A549 (cell line): ENCODE measurements at places on chromosomes 7 and 10.
A peak's percentile ranks its signal among the peaks of the same experiment; 100 is the strongest.

GRCh38 chr10:17062009-17062408, 67.6 kb downstream of the CUBN start:
- peak; percentile 7 for DNase-seq

- DNase-seq: peak; percentile 84
Measured at GRCh38 chr7:636396-636795, 90.1 kb upstream of the DNAAF5 start.

DNA sequence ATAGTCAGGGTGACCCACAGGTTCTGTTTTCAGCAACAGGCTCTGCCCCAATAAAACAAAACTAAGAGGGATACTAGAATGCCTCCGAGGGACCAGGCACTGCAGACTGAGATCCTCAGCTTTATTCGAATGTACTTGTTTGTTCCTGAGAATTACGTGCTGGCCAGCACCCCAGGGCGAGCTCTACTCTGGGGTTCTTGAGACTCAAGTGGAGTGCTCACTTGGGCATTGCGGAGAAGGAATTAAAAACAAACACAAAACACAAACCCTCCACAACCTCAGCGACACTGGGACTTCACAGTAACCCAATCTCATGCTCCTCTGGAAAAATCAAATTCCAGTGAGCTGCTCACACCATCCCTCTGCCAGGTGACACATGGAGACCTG, 250.7 kb downstream of the TNS3 start:
- no peak for DNase-seq

DNA sequence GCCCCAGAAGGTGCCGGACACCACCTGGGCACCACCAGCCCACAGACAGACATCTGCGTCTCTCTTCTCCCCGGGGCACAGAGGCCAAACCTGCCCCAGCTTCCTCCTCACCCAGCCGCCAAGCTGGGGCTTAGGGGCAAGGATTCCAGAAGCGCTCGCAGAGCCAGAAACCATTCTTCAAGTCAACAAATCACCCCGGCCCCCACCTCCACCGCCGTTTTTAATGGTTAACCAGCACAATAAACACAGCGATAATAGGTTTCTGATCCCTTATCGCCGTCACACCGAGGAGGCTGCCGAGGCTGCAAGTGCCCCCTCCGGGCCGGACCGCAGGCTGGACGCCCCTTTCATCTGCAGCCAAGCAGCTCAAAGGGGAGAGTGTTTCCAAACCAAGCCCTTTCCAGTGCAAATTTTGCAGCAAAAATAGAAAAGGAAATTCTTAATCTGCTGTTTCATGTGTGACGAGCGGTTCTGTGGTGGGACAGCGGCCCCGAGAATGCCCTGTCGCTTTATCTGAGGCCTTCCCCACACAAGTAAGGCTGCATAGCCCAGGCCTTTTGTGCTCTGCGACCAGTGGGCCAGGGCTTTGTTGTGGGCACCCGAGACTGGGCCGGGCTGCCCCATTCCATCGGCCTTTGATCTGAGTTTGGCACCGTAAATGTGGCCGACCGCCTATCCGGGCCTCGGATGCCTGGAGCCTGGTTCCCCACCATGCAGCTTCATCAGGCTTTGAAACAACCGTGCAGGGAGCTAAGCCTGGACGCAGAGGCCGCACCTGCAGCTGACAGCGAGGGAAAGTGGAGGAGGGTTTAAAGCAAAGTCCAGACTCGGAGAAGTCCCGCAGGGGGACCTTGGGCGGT, 83.2 kb downstream of the FOXL3 start:
- DNase-seq: no peak

GRCh38 chr7:94823947-94824346, 83.4 kb upstream of the PPP1R9A start:
- DNase-seq: peak; percentile 63

- DNase-seq: no peak
Measured at GRCh38 chr10:103123282-103124024, 69.6 kb downstream of the NT5C2 start.

DNA sequence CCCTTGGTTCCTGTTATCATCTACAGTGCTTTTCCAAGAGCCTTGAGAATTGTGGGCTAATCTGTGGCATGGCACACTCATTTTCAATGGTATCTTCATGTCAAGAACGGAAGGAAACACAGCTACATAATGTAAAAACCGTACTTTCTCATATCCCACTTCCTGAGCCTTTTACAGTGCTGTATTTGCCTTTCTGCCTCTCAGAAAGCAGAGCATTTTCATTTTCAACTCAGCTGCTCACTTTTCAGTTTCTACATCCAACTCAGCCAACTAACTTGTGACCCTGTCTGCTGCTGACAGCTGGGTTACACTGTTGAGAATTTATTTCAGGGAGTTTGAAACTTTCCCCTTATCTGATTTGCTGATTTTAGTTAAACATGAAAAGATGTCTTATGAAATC, 875.8 kb upstream of the KCND2 start:
- DNase-seq: no peak

DNA sequence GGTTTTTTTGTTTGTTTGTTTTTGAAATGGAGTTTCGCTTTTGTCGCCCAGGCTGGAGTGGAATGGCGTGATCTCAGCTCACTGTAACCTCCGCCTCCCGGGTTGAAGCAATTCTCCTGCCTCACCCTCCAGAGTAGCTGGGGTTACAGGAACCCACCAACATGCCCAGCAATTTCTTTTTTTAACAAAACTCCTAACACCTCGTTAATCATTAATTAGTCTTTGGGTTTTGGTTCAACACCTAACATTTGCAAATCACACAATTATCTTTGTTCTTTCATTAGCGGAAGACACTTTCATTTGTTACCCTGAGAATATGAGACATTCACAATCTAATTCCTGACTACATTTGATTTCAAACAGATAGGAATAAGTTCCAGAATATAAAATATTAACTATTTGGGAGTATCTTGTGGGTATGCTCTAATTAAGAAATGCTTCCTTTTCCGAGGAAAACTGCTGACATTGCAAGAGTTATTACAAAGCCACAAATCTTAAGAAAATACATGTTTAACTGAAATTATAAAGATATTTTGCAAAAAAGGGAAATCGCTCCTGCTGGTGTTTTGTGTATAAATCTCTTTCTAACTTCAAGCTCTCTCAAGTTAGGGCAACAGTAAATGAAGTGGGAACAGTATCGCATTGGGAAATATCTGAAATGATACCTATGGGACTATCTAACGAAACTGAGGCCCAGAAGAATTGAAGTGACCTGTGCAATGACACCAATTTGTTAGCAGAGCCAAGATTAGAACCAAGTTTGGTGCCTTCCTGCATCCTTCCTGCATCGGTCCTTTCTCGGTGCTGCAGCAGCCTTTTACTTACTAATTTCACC, 1.2 kb upstream of the LSM8 start:
- DNase-seq: peak; percentile 6

GRCh38 chr10:82256275-82256674, 381.3 kb downstream of the NRG3 start:
- no peak for DNase-seq

DNA sequence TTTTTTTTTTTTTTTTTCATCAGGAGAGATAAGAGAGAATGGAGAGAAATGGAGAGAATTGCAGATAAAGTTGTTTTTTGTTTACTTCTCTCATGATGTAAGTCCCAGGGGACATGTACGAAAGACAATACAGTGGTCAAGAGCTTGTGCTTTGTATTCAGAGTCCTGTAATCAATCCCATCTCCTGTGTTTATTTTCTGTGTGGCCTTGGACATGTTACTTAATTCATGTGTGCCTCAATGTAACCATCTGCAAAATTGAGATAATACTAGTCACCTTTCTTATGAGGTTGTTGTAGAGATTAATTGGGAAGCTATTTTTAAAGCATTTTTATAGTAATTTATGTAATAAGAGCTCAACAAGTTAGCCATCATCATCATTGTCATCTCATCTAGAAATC, 117.5 kb downstream of the CDK14 start:
- no peak for DNase-seq

DNA sequence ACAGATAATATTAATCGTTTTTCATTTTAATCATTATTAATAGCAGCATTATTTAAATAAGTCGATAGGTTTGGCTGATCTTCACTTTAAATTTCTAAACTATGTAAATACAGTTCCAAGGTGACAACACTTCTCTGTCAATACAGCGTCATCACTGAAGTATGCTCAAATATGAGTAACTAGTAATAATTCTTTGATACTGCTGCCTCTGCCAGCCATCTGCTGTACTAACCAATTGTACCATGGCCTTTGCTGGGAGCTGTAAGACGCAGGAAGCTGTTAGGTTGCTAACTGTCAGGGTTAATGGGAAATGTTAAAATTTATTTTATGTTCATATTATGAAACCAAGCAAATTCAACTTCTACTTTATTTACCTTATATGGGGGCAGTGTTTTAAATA, 1650.5 kb upstream of the LRRTM3 start:
- peak; percentile 29 for DNase-seq

- DNase-seq: no peak
Measured at GRCh38 chr10:124975977-124976514, 34.1 kb downstream of the ZRANB1 start.

DNA sequence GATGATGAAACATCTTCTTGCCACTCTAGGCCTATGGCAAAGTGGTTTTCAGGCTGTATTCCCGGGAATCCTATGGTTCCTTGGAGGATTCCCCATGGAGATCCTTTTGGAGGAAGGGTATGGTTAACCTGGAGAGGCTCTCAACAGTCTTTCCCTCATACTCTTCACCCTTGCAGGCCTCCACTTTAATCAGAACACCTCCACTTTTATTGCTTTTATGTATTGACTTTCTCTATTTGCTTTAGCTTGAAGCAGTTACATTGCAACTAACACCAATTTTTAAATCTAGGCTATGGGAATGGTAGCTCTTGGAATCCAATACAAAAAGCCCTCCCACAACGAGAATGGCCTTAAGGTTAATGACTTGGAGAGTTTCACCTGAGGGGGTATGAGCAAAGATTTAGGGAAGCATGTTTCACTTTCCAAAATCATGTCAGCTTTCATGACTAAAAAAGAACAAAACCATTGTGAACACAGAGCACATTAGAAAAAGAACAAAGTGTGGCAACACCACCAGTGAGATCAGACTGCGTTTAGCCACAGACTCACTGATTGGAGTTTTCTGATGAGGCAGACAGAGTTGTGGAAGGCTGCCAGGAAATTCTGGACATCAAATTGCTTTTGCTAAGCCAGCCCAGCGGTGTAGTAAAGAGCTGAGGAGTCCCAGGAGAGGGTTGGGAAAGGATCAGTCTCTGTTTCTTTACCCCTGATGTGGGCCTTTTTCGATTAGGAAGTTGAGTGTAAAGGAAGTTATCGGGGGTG, 130.4 kb upstream of the BMPER start:
- no peak for DNase-seq

DNA sequence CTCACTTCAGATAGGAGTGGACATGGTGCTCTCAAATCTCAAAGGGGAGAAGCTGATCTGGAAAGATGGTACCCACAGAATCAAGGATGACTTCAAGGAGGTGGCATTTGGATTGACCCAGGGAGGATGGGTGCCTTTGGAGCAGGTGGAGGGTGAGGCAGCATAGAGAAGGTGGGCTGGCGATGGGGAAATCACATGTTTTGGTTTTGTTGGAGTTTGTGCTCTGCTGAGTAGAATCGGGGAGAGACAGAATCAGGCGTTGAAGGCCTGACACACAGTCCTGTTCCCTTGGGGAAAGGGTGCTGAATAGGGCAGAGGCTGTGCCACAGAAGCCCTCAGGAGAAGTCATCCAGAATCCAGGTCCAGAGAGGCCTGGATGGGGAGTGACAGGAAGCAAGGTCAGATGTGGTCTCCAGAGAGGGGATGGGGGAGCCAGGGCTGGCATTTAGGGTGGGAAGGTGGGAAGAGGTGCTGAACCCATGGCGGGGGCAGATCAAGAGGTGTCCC, 291.1 kb downstream of the GLRX3 start:
- no peak for DNase-seq

GRCh38 chr7:38306171-38306570, 32.7 kb upstream of the TARP start:
- DNase-seq: no peak

DNA sequence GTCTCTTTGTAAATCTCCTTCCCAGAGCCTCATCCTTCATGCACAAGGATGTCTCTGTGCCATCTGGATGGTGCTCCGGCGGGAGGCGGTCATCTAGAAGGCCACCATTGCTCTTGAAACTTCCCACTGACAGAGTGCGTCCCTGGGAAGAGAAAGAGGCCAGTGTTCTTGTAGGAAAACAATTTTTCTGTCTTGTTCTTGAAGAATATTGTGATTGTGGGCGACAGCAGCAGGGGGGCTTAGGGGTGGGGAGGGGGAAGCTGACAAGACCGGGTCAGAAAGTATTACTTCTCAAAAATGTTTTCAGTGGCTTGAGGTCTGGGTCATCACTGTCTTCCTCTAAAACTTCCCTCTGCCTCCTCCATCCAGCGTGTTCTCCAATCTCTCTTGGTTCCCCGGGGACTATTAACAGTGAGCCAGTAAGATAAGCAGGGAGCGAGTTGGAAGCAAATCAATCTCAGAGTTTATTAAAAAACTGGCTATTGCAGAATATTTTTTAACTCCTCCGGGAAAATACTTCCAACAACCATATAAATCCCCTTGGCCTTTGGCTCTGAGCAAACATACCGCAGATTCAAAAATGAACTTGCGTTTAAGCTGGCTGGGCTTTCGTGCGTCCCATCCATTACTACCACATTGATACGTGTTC, 597.8 kb upstream of the MGMT start:
- DNase-seq: no peak

GRCh38 chr7:70726951-70727378, 405.0 kb upstream of the GALNT17 start:
- no peak for DNase-seq

GRCh38 chr7:12102126-12102525, 109.0 kb upstream of the TMEM106B start:
- DNase-seq: no peak

GRCh38 chr10:63466144-63466935, 563 bp upstream of the JMJD1C start:
- DNase-seq: peak; percentile 70

DNA sequence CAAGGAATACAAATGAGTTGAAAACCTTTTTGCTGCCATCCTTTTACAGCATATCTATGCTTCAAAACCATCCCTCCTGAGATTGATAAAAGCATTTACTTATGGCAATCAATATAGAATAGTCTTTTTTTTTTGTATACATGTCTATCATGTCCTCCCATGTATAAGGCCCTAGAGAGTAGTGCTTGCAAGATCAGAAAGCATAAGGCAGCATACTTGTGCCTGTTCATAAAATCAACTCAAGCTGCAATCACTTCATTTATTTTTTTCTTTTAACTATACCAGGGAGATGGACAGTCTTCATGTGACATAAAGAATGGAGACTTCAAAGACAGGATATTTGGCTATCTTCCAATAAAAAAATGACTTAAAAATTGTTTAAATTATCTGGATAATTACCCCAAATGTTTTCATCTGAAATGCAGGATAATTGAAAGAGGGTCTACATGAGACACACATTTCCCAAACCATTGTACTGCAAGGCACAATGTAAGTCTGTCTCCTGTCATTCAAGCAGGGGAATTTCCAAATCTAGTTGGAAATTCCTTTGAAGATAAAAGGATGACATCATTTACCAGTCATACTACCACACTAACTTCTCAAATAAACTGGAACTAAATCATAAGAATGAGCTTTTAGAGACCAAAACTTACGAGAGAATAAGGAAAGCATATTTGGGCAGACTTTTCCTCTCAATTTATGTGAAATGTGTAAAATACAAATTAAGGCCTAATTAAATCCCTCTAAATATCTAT, 22.5 kb downstream of the LRRN3 start:
- peak; percentile 12 for DNase-seq

- no peak for DNase-seq
Measured at GRCh38 chr7:23523486-23524075, 8.2 kb downstream of the TRA2A start.

- DNase-seq: no peak
Measured at GRCh38 chr10:20608503-20608902, 288.6 kb downstream of the NEBL start.
